ENCODE measurements at places on chromosomes 6 and 20.

- peak; percentile 6 for DNase-seq
Observed at GRCh38 chr6:43817192-43817591, 47.2 kb downstream of the VEGFA start.

- no peak for DNase-seq
Observed at GRCh38 chr6:29710281-29710941, 12.8 kb upstream of the HLA-F start.

GRCh38 chr20:3010985-3011723 lies 32.3 kb upstream of the GNRH2 start:
- DNase-seq: no peak

DNA sequence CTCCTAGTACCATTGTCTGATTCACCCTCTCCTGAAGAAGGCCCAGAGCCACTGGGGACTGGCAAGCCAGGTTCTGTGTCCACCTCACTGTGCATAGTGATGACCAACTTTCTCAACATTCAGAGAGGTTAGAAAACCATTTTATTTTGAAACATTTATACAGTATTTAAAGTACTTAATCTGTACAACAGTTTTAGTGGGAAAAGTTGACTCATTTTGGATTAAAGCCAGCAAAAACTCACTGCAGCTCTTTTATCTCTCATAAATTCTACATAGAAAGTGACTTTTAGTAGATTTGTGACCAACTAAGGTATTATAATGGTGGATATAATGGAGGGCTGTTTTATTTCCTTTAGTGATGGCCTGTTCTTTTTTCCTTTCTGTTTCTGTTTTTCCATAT lies 9.7 kb downstream of the TULP4 start:
- DNase-seq: no peak

DNA sequence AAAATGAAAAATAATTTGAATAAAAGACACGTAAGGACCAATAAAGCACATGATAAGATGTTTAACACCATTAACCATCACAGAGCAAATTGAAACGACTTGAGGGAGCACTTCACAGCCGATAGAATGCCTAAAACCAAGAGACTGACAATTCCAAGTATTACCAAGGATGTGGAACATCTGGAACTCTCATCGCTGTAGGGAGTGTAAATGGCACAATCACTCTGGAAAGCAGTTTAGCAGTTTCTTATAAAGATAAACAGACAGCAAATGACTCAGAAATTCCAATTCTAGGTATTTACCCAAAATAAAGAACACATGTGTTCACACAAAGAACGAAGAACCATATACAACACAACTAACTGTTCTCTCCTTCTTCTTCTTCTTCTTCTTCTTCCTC lies 8.5 kb upstream of the UBD start:
- DNase-seq: no peak

GRCh38 chr6:142429195-142429594 lies 127.4 kb downstream of the ADGRG6 start:
- no peak for DNase-seq

DNA sequence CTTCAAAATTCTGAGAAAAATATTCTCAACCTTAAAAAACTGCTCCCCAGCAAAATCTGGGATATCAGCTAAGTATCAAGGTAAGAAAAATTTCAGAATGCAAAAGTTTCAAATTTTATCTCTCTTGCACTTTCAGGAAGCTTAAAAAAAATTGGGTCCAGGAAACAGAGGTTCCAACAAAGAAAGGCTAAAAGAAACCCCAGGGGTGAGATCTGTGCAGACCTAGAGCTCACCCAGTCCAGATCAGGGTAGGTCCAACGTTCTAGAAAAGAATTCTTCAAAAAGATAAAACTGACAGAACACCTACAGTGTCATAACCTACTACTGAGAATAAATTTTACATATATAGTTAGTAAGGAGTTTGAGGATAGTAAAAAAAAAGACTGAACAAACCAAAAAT lies 23.5 kb downstream of the ILRUN start:
- no peak for DNase-seq

GRCh38 chr6:89454300-89454699 lies 21.3 kb downstream of the ANKRD6 start:
- DNase-seq: no peak

GRCh38 chr6:164928057-164928727 lies 381.2 kb downstream of the C6orf118 start:
- DNase-seq: no peak

DNA sequence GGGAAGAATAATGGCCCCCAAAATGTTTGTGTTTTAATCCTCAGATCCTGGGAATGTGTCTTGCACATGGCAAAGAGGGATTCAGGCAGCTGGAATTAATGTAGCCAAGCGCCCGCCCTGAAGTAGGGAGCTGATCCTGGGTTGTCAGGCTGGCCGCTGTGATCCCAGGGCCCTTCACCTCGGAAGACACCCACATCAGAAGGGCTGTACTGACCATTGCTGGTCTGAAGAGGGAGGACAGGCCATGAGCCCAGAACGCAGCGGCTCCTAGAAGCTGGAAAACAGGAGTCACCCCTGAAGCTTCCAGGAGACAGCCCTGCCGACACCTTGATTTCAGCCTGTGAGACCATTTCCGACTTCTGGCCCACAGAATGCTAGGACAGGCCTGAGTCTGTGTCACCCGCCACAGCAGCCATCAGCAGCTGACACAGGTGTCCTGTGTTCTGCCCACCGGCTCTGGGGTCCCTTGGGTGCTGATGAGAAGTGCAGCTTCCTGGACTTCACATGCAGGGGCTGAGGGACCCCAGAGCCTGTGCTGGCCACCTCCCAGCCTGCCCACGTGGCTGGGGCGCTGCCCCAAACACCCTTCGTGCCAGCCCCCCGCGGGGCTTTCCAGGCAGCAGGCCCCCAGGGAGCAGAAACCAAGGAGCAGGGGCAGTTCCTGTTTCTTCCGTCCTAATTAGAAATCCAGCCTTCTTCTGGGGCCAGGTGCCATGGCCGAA lies 86.3 kb downstream of the ERMARD start:
- DNase-seq: no peak

GRCh38 chr20:44089987-44090674 lies 96.9 kb downstream of the JPH2 start:
- DNase-seq: no peak

- DNase-seq: no peak
Observed at GRCh38 chr6:55379895-55380294, 52.6 kb downstream of the GFRAL start.

DNA sequence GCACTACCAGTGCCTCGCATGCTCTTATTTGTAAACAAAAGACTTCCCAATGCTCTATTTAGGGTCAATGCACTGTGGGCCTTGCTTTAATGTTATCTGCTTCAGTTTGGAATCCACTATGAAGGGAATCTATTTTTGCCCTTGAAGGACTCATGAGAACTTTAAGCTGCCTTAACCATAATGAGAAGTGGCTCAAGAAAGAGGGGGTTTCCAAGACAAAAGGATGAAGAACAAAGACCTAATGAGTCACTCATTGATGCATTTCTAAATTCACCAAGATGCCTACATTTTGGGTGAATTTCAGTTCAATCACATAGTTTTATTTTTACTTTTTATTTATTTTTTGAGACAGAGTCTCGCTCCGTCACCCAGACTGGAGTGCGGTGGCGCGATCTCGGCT lies 228.2 kb downstream of the LY86 start:
- no peak for DNase-seq
